Stimulated activated CD8-positive, alpha-beta memory T cell treated with anti-CD3 and anti-CD28 coated beads, Interleukin-4, amount 100 ng/mL, for 4 hours (primary cell): ENCODE measurements at places on chromosomes 7 and 10.

GRCh38 chr7:157541295-157542067 is 204.7 kb downstream of the DNAJB6 start:
- no peak for DNase-seq

GRCh38 chr7:100115026-100115425 is 4.1 kb downstream of the TAF6 start:
- no peak for DNase-seq

GRCh38 chr7:134847851-134848588 is 68.6 kb downstream of the CALD1 start:
- no peak for DNase-seq

- no peak for DNase-seq
These were observed 119.5 kb downstream of the AOAH start for GRCh38 chr7:36604806-36605205.

DNA sequence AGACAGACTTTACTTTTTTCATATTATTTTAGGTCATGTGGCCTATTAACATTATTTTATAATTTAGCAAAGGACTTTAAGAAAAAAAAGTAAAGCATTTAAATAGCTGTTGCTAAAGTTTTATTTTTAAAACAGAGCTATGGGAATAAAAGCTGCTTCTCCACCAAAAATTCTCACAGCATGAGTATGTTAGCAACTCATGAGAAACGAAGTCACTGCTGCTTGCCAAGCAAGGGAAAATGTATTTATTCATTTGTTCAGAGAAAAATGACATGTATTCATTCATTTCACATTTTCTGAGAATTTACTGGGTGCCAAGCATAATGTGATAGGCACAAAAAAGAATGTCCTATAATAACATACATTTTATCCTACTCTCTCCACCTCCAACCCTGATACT is 5.1 kb downstream of the LRRC72 start:
- DNase-seq: no peak

- DNase-seq: no peak
These were observed 337.3 kb upstream of the GHITM start for GRCh38 chr10:83801983-83802382.
